ENCODE measurements at places on chromosomes 7 and 10. TPM values are rescaled to one million over a fixed set of nuclear protein-coding genes. Genes with fewer than 3 reads are reported as not detected.

The PNLIPRP1 gene
- total RNA-seq = not detected

GRCh38 chr7:156073366-156074052 lies 261.2 kb upstream of the SHH start:
- no peak overlapping the region for H3K27ac ChIP-seq
- DNase-seq = no peak
- H3K27me3 ChIP-seq = no peaks in the 10 kb centered on the region
- H3K4me1 ChIP-seq = no peaks in the 10 kb centered on the region
- no peaks in the 10 kb centered on the region for H3K36me3 ChIP-seq

DNA sequence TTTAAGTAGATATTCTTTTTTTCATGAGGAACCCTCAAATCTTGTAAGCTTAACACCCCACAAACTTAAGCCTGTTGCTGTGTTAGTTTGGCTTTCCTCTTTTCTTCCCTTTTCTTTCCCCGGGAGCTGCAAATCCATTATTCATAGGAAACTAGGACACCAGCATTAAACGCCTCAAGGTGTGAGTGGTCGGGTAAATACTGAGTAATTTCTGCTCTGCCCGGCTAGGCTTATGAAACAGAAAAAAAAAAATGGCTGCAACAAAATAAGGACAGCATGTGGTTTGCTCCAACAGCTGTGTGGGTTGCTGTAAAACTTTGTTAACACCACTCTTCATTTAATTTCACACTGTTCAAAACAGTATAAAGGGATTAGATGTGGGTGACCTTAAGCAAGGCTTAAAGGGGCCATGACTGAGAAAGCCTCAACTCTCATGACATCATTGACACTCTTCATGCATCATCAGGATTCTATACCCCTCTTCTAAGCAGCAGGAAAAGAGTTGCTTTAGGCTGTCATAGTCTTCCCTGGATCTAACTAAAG lies 104.1 kb downstream of the AOAH start:
- H3K27me3 ChIP-seq = no peaks in the 10 kb centered on the region
- H3K4me1 ChIP-seq = peaks cover 9% of the 10 kb centered on the region
- H3K27ac ChIP-seq = no peak overlapping the region
- no peak for DNase-seq

The PRSS37 gene
- total RNA-seq = not detected

DNA sequence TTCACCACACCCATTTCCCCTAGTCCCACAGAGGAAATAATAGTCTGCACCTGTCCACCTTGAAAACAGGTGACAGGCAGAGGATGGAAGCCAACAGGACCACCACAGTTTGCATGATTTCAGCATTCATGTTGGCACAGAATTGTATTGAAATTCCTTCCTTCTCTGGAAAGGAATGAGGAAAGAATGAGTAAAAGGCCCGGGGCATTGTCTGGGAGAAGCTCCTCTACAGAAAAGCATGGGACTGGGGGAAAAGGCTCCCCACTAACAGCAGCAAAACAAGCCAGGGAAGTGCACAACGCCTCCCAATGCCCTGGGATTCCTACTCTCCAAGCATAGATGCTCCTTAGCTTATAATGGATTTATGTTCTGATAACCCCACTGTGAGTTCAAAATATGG lies 28.5 kb upstream of the TOMM7 start:
- H3K27ac ChIP-seq = no peak overlapping the region
- H3K27me3 ChIP-seq = no peaks in the 10 kb centered on the region
- H3K4me1 ChIP-seq = peaks cover 37% of the 10 kb centered on the region

The CLDN3 gene
- 24.1 TPM for total RNA-seq

The GNAT3 gene
- not detected for total RNA-seq

GRCh38 chr10:4070921-4071660 lies 286.1 kb upstream of the KLF6 start:
- H3K27ac ChIP-seq = no peak overlapping the region
- H3K4me1 ChIP-seq = no peaks in the 10 kb centered on the region
- no peaks in the 10 kb centered on the region for H3K36me3 ChIP-seq
- H3K27me3 ChIP-seq = no peaks in the 10 kb centered on the region

- no peaks in the 10 kb centered on the region for H3K27me3 ChIP-seq
- H3K4me3 ChIP-seq = no peak overlapping the region
- H3K27ac ChIP-seq = no peak overlapping the region
- no peaks in the 10 kb centered on the region for H3K36me3 ChIP-seq
Measured at GRCh38 chr10:116115797-116116196, 157.2 kb downstream of the GFRA1 start.

The SH2B2 gene
- 21.9 TPM for total RNA-seq

The TYW1B gene
- 2.8 TPM for total RNA-seq

The CFAP58 gene
- total RNA-seq = 0.63 TPM

DNA sequence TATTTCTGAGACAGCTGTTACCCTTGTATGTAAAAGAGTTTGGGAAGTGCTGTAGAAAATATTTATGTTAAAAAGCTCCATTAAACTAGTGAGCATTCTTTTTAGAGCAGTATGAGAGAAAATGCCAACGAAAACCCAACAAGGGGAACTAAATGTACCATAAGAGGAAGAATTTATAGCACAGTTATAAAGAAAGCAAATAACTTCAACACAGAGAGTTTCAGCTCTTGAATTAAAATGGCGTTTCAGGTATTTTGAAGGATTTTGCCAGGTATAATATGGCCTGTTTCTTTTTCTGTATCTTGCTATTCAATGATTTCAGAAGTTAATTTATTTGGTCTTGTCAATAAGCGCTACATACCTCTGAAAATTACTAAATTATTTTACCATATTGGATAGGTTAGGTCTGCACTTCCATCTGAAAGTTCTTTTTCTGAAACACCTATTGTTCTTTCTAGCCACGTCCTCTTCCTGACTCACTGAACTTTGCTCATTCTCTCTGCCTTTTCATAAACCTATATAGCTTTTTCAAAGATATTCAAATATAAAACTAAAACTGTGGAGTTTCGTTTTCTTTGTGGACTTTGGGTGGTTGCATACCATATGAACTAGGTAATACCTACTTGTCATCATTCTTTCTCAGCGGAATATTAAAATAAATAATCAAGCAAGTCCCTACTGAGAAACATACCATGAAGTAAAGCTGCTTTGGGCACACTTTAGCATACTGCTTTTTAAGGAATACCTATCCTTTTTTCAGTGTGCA lies 136.1 kb downstream of the SEMA3A start:
- peaks cover 20% of the 10 kb centered on the region for H3K4me1 ChIP-seq
- no peaks in the 10 kb centered on the region for H3K27me3 ChIP-seq
- no peak overlapping the region for H3K4me3 ChIP-seq
- H3K27ac ChIP-seq = no peak overlapping the region
- no peaks in the 10 kb centered on the region for H3K36me3 ChIP-seq
- no peak for DNase-seq

DNA sequence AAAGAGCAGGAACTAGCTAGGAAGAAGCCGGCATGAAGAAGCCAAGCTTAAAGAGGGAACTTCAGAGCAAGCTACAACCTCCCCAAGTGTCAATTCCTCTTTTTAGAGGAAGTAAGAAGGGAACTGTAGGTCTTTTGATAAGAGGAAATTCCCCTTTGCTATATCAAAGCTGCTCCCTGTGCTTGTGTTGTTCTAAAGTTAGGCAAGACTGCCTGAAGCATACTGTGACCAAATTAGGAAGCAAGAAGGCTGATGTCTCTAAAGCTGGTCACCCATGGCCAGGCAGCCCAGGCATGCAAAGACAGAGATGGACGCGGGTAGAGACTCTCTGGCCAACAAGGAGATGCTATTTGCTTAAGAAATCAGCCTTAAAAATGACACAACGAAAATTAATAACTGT lies 87.9 kb downstream of the RNF216 start:
- H3K4me3 ChIP-seq = no peak overlapping the region
- no peak overlapping the region for H3K27ac ChIP-seq
- H3K27me3 ChIP-seq = no peaks in the 10 kb centered on the region
- peaks cover 4% of the 10 kb centered on the region for H3K4me1 ChIP-seq
- H3K36me3 ChIP-seq = no peaks in the 10 kb centered on the region

The ERVW-1 gene
- not detected for total RNA-seq

The HTR7 gene
- 41.0 TPM for total RNA-seq

DNA sequence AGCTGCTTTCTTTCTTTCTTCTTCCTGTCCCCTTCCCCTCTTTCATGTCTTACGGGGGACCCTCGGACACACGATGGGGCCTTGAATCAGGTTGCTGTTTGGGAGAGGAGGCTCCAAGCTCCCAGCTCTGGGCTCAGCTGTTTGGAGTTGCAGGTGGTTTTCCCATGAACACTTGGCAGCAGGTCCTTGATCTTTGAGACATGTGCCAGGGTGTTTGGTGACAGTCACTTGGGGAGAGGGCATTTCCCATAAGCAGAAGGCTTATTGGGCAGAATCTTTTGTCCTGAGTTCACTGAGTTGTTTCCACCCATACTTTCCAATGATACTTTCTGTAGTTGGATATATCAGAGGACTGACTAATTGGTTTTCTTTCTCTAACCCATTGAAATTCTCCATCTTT lies 104.7 kb upstream of the SH2B2 start:
- H3K4me1 ChIP-seq = no peaks in the 10 kb centered on the region
- peaks cover 8% of the 10 kb centered on the region for H3K36me3 ChIP-seq
- no peak overlapping the region for H3K4me3 ChIP-seq
- no peak for DNase-seq
- H3K27me3 ChIP-seq = no peaks in the 10 kb centered on the region
- no peak overlapping the region for H3K27ac ChIP-seq

The RTKN2 gene
- total RNA-seq = 25.4 TPM

DNA sequence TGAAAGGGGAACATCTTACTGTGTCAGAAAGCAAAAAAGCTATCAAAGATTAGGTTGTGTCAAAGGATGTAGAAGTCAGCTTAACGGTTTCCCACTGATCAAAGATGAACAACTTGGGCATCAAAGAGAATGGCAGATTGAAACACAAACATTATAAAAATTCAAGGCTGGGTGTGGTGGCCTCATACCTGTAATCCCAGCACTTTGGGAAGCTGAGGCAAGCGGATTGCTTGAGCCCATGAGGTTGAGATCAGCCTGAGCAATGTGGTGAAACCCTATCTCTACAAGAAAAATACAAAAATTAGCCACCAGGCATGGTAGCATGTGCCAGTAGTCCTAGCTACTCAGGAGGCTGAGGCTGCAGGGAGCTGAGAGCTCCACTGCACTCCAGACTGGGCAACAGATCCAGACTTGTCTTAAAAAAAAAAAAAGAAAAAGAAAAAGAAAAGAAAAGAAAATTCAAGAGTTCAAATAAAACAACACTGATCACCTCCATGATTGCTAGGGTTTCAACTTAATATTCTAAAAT lies 34.5 kb downstream of the RTKN2 start:
- H3K4me3 ChIP-seq = no peak overlapping the region
- H3K4me1 ChIP-seq = peaks cover 7% of the 10 kb centered on the region
- H3K27me3 ChIP-seq = no peaks in the 10 kb centered on the region

The PNLIP gene
- not detected for total RNA-seq

- H3K4me3 ChIP-seq = no peak overlapping the region
- H3K4me1 ChIP-seq = peaks cover 7% of the 10 kb centered on the region
- H3K36me3 ChIP-seq = no peaks in the 10 kb centered on the region
- no peak for DNase-seq
- H3K27me3 ChIP-seq = no peaks in the 10 kb centered on the region
Measured at GRCh38 chr7:2165239-2165609, 67.5 kb downstream of the MAD1L1 start.

The HERC4 gene
- 60.4 TPM for total RNA-seq

The CPED1 gene
- 0.23 TPM for total RNA-seq

DNA sequence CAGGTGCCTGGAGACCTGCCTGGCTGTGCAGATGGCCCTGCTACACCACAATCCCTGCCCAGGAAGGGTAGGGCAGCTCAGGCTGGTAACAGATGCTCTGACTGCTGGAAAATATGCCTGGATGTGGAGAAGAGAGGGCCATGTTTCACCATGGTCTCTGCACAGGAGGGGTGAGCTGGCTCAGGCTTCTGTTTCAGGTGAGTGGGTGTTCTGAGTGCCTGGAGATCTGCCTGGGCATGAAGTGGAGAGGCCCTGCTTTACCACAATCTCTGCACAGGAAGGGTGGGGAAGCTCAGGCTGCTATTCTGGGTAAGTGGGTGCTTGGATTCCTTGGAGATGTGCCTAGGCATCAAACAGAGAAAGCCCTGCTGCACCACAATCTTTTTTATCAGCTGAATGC lies 350.1 kb downstream of the KIF20B start:
- no peak overlapping the region for H3K4me3 ChIP-seq
- no peaks in the 10 kb centered on the region for H3K27me3 ChIP-seq
- no peaks in the 10 kb centered on the region for H3K36me3 ChIP-seq
- H3K27ac ChIP-seq = no peak overlapping the region
- no peak for DNase-seq

DNA sequence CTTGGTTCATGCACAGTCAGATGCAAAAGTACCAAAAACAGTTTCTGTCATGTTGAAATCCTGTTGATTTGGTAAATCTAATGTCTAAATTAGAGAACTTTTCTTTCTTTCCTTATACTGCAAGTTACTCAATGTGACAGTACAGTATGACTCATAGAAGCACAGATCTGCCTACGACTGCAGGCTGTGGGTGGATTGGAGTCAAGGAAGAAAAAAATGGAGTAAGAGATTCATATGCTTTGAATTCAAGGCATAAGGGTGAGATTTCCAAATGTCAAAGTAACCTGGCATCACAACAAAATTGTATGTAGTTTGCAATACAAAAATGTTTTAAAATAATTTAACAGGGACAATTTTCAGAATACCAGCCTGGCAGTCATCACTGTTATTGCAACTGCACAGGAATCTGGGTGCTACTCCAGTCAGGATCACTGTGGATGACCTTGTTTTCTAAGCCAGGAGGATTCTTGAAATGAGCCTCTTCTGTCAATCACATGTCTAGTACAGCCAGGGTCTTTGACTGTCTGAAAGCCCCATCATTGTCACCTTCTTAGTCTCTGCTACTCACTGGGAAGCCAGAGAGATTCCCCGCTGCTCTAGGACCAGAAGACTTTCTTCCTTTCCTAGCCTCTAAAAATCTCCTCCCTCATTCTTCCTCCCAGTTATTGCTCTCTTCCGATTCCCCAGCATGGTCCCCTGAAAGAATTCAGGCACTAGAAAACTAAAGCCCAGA lies 83.6 kb downstream of the CD36 start:
- H3K4me3 ChIP-seq = no peak overlapping the region
- peak; percentile 13 for DNase-seq
- peaks cover 48% of the 10 kb centered on the region for H3K4me1 ChIP-seq
- no peaks in the 10 kb centered on the region for H3K27me3 ChIP-seq

The DLX6 gene
- not detected for total RNA-seq

DNA sequence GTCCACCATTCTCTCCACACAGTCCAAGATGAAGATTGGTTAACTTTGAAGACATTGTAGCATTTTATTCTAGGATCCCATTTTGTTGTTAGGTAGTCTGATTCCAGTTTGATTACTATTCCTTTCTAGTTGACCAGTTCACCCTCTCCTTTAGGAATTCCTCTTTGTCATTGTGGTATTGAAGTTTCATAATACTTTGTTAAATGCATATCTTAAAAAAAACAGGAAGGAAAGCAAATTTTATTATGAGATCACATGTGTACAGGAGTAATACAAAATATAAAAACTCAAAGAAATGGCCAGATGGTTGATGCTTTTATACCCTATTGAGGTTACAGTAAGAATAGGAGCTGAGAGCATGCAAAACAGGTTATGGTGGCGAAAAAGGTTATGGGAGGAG lies 15.5 kb upstream of the SEMA3C start:
- H3K27ac ChIP-seq = no peak overlapping the region
- no peak overlapping the region for H3K4me3 ChIP-seq
- H3K27me3 ChIP-seq = no peaks in the 10 kb centered on the region

- H3K27me3 ChIP-seq = no peaks in the 10 kb centered on the region
- H3K27ac ChIP-seq = no peak overlapping the region
- H3K36me3 ChIP-seq = no peaks in the 10 kb centered on the region
- no peaks in the 10 kb centered on the region for H3K4me1 ChIP-seq
Measured at GRCh38 chr10:123831259-123831658, 60.3 kb downstream of the CPXM2 start.

The INPP5A gene
- 40.6 TPM for total RNA-seq

The TBXAS1 gene
- total RNA-seq = 1.0 TPM

GRCh38 chr10:107718864-107719263 lies 554.4 kb upstream of the SORCS1 start:
- H3K27me3 ChIP-seq = no peaks in the 10 kb centered on the region
- H3K4me1 ChIP-seq = no peaks in the 10 kb centered on the region
- no peak overlapping the region for H3K4me3 ChIP-seq
- H3K36me3 ChIP-seq = no peaks in the 10 kb centered on the region

Measured in GM23338 (cell line).